ENCODE measurements at places on chromosomes 5 and 9. TPM values are rescaled to one million over a fixed set of nuclear protein-coding genes. Genes with fewer than 3 reads are reported as not detected.

RPL37 gene
- total RNA-seq: 619 TPM

CD274 gene
- total RNA-seq: 10.9 TPM

TAS2R1 gene
- total RNA-seq: not detected

OLFML2A gene
- total RNA-seq: 38.0 TPM

ADAMTS6 gene
- 1.4 TPM for total RNA-seq

NUTM2G gene
- not detected for total RNA-seq

PDCD1LG2 gene
- 2.3 TPM for total RNA-seq

SLC6A7 gene
- total RNA-seq: not detected
